Progenitor cell of endocrine pancreas (in vitro differentiated cells): ENCODE measurements at places on chromosomes 12 and 14.

GRCh38 chr12:126055521-126055920 is 990.3 kb downstream of the AACS start:
- no peak for DNase-seq

GRCh38 chr12:133233993-133234564 is 1.6 kb downstream of the ANHX start:
- DNase-seq = no peak

- DNase-seq = no peak
These were observed 328.1 kb downstream of the ATP23 start for GRCh38 chr12:58269476-58269875.

DNA sequence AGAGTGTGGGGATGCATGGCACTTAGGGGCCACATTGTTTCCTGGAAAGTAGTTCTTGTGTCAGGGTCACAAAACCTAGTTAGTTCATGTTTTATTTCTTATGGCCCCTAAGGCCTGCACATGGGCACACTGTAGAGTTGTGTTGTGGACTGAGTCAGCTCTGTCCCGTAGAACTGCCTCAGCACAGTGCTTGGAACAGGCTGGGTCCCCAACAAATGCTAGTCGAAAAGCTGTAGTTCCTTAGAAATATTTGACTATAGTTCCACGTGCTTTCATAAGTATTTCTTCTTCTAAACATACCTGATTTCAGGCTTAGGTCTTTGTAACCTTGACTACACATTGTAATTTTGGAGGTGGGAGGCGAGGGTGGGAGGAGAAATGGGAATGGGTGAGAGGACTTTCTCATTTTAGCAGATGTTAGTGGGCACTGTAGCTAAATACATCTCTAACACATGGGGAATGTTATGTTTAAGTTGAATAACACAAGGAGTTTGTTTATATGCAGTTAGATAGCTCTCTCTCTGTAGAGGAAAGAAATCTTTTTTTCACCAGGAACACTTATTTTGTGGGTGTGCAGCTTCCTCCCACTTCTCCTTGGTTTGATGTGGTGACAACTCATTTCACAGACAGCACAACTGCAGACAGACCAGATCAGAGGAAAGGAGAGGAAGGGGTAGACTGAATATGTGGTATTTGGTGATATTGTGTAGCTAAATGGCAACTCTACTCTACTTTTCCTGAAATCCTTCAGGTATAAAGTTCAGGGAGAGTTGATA is 39.5 kb upstream of the DACT1 start:
- DNase-seq = no peak

- no peak for DNase-seq
These were observed 210.4 kb downstream of the KIF26A start for GRCh38 chr14:104348741-104349140.

DNA sequence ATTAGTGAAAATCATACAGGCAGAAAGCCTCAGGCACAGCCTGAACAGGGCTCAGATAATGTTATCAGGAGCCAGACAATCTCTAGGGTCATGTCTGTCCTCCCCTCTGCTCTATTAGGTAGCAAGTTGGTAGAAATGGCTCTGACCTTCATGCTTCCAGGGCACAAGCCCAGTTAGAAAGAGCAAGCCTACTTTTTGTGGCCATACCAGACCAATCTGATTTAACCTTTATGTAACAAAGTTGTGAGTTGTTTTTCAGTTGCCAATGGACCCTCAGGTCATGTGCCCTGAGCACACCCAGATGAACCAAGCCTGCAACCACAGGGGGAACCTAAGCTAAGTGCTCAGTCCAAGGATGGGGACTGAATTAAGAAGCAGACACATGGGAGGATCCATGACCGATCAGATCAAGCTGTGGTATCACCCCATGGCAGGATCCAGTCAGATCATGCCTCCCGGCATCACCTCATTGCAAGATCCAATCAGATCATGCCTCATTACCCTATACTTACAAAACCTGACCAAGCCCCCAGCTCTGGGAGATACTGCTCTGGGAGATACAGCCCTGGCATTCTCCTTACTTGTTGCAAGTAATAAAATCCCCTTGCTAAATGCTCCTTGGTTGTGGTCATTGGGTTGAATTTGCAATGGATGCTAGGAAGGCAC is 18.8 kb upstream of the HIGD1C start:
- DNase-seq = no peak

- no peak for DNase-seq
These were observed 149.5 kb downstream of the NOVA1 start for GRCh38 chr14:26448181-26448855.

GRCh38 chr12:55955800-55956508 is 9.9 kb downstream of the PMEL start:
- no peak for DNase-seq
